Muscle of back (tissue), 13 donors: ENCODE measurements at places on chromosomes 1 and 21. TPM values are rescaled to one million over a fixed set of nuclear protein-coding genes. Genes with fewer than 3 reads are reported as not detected.

Gene ARHGAP30
- 12.3 TPM for polyA plus RNA-seq

Gene OR2T35
- not detected for polyA plus RNA-seq

Gene TRIM17
- polyA plus RNA-seq = 0.41 TPM

Gene GNAT2
- not detected for polyA plus RNA-seq

DNA sequence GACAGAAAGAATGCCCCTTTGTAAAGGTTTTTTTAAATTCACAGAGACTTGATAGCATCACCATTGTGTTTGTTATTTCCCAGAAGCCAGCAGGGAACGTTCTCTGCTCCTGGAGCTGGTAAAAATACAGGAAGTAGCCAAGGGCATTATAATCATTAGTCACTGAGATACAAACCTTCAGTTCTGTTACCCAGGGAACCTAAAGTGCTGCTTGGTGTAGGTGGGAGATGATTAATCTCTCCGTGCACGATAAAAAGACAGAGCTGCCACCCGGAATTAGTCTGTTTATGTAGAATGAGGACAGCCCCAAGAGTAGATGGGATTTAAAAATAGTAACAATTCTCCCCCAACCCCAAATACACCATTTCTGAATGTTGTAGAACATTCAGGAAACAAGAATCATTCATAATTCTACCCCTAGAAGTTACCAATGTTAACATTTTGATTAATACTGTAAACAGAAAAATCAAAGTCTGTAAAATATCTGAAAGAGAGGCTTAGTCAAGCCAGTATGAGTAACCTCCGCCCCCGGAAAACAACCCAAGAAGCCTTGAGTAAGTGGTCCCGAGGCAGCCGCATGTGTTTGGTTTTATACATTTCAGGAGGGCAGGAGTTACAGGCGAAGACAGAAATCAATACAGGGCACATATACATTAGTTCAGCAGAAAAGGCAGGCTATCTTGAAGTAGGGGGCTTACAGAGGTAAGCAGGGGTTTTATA is 45.3 kb upstream of the CTBS start:
- no peak for DNase-seq

- no peak for DNase-seq
Observed at GRCh38 chr1:206080026-206080820, 27.2 kb downstream of the RHEX start.

DNA sequence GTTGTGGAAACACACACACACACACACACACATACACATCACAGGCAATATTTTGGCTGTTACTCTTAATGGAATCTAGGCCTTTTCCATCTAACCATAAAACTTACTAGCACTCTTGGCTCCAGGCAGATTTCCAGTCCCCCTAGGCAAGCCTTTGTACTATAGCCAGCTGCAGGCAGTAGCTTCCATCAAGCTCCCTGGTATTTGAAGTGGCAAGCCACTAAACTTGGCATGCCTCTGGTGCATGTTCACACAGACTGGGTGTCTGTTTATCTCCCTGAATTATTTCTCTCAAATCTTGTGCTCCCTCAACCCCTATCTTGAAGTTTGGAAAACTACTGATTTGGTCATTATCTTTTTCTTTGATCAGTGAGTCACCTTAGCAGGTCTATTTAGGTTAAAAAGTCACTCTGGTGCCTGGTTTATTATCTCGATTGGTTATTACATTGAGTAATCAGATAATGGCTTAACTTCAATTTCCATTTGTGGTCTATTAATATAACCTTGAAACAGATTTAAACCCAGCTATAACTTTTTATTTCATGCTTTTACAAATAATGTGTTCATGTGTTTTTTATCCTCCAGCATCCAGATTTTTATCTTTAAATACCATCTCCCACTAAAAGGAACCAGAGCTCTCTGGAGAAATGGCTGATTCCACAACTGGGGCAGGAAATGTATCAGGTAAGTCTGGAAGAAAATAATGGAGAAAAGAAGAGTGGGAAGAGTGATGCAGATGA is 2.7 kb upstream of the RBM15 start:
- DNase-seq = no peak

- DNase-seq = no peak
Observed at GRCh38 chr1:9877962-9878361, 32.1 kb downstream of the CTNNBIP1 start.

DNA sequence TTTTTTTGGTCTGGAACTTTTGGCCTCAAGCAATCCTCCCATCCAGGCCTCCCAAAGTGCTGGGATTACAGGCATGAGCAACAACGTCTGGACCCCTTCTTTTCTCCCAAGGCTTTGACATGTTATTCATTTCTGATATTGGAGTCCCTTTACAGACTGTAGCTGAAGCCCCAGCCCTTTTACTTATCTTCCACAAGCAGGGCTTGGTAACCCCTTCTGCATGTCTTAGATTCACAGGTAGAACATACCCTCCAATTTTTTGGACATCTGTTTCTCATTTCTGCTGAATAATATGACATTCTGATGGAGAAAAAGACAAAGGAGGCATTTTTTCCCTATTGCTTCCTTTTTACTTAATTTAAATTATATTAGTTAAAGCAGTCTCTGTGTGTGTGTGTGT is 39.2 kb upstream of the RGS21 start:
- no peak for DNase-seq

- peak; percentile 52 for DNase-seq
Observed at GRCh38 chr21:36917471-36918158, 48.9 kb downstream of the HLCS start.

DNA sequence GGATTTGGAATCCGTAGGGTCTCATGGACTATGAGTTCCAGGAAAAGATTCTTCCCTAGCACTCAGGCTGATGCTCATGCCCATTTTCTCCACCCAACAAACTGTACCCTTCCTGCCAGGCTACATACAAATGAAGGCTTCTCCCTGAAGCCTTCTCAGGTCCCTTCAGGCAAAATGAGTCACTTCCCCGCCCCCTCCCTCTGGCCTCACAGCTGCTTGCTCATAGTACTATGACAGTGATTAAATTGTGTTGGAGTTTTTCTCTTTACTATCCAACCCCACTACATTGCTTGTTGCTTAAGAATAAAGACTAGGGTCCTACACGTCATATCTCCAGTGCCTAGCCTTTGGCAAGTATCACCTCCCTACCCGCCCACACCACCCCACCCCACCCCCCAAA is 207.6 kb upstream of the NFIA start:
- DNase-seq = no peak

GRCh38 chr1:114745291-114745690 is 12.5 kb downstream of the CSDE1 start:
- DNase-seq = no peak
